ENCODE measurements at places on chromosomes 4 and X.

DNA sequence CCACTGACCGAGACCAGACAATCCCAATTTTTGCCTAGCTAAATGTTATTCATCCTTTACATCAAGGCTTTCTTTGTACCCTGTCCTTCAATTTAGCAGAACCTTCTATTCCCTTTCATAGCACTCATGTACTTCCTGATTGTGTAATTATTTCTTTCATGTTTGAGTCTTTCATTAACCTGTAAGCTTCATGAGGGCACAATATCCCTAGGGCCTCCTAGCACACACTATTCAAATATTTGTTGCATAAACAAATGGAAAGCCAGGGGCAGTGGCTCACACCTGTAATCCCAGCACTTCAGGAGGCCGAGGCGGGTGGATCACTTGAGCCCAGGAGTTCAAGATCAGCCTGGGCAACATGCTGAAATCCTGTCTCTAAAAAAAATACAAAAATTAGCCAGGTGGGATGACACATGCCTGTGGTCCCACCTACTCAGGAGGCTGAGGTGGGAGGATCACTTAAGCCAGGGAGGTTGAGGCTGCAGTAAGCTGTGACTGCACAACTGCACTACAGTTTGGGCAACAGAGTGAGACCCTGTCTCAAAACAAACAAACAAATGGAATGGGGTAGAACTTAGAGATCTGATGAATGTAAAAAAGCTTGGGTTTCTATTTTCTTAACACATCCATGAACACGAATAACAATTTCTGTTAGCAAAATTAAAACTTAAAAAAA is 59.0 kb downstream of the SAT1 start:
- no peak for DNase-seq

DNA sequence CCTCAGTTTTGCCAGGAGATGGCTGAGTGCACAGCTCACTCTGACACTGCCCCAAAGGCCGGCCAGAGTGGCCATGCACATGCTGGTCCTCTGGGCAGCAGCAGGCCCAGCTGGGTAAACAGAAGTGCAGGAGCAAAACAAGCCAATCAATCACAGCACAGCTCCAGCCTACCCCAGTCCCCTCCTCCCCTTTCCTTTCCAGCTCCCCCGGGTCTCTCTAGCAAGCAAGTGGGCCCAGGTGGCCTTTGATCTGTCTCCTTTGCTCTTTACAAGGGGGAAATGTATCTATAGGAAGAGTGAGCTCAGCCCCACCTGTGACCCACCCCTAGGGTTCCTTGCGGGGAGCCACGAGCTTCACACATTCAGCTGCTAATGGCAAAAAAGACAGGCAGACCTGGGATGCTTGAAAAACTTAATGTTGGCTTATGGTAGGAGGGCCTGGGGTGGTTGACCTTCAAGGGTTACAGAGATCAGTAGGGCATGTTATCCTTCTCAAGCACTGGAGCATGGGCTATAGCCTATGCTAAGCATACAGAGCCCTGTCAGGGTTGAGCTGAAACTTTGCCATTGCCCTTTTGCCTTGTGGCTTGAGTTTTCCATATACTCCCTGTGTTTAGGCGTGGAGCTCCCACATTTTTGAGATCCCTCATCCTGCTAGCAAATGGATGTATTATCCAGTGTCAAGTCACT is 57.8 kb upstream of the PLAC1 start:
- no peak for DNase-seq

DNA sequence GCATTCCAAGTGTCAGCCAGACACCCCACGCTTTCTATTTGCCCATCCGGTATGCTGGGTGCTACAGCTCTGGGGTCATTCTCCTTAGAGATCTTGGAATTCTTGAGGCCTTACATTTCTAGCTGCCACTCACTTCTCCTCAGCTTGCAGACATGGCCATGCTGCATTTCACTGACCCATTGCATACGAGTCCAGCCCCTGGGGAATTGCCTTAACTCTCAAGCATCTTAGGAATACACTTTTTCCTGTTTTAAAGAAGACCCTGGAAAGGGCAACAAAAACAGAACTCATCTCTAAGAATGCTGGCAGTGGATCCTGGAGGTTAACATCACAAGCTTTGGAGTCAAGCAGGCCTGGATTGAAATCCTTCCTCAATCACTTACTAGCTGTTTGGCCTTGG is 122.0 kb upstream of the LNX1 start:
- DNase-seq: no peak

GRCh38 chrX:17922303-17922702 is 61.2 kb upstream of the RAI2 start:
- no peak for DNase-seq

- DNase-seq: no peak
These were observed 134.5 kb upstream of the RASGEF1B start for GRCh38 chr4:81606166-81606565.

- no peak for DNase-seq
These were observed 387.5 kb upstream of the FTHL17 start for GRCh38 chrX:31459361-31459760.

- DNase-seq: no peak
These were observed 182.7 kb upstream of the LDB2 start for GRCh38 chr4:17081179-17081578.

DNA sequence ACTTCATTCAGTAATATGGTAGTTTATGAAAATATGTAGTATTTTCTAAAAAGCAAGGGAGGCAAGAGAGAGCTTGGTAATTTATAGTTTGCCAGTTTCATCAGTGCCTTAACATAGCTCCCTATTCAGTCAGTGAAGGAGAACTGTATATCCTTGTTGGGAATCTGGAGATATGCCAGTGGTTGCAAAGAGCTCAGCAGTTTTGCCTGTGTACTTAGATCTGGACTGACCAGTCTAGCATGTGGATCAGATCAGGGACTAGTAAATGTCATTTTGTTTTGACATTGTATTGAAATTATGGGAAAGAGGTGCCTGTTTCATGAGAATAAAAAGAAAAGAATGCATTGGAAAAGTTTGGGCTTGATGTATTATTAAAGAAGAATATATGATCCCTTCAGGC is 88.6 kb downstream of the ZIC3 start:
- no peak for DNase-seq

DNA sequence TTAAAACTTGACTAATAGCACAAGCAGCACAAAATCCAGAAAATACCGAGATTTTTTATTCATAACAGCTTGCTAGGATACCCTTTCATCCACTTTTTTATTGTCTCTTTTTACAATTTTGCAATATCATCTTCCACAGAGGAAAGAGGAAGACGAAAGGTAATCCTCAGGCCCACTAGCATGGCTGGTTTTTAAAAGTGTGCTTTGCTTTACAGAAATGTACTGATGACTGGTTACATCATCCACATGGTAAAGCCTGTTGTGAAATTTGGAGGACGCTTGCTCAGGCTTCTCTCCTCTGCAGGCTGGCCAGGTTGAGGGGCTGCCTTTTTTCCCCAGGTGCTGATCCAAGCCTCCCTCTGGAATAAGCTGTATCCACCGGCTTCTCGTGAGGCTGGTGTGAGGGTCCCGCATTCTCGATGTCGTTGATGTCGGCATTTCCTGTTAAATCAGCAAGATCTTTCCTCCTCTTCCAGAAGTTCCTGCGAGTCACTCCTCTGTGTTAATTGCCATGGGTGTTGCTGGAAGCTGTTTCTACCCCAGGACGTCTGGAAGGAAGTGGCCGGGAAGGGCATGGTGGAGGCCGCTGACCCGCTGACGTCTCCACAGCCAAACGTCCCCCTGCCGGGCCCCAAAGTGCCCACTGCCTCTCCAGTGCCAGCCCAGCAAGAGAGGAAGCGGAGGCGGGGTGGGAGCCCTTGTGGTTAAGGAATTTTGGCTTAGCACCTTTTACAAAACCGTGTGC is 5.8 kb upstream of the DGKQ start:
- no peak for DNase-seq

GRCh38 chr4:187183826-187184225 is 460.2 kb upstream of the FAT1 start:
- no peak for DNase-seq

DNA sequence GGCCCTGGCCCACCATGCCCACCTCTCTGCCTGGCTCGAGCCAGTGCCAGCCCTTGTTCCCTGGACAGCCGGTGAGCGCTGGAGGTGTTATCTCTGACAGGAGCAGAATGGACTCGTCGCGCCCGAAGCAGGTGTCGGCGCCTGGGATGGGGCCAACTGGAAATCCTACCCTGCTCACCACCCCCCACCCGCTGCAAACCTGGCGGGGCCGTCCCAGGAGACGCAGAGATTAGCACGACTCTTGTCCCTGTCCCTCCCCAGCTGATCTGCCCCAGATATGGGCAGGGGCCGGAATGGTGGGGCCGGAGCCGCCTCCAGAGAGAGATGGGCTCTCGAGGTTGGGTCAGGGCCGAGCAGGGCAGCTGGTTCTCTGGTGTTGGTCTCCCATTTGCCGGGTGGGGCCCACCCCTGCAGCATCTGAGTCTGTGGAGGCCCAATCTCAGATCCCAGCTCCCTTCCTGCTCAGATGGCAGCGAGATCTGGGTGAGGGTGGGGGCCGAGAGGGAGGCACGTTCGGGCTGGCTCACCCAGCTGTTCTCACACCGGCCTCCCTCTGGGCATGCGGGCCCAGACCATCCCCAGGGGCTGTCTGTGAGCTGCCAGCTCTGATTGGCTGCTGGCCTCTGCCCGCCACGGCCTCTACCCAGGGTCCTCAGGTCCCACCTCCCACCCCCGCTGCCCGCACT is 20.1 kb upstream of the FGFR3 start:
- no peak for DNase-seq

DNA sequence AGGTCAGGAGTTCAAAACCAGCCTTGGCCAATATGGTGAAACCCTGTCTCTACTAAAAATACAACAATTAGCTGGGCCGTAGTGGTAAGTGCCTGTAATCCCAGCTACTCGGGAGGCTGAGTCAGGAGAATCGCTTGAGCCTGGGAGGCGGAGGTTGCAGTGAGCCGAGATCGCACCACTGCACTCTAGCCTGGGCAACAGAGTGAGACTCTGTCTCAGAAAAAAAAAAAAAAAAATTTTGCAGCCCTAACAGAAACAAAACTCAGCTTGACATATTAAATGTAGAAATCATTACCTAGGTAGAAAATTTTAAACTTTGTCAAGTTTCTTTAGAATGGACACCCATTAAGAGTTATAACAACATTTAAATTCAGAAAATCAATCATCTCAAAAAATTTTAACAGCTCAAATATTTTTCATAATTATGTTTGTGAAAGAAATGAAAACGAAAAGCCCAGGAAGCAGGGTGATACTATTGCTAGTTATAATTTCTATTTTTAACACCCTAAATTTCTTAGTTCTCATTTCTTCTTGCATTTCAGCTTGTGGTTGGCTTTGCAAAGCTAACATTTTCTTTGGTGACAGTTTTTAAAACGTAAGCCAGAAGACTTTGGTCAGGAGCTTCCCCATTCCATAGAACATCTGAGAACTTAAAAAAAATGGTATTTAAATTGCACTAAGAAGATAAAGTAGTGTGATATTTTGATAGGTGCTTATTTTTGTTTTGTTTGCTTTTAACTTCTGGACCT is 33.3 kb upstream of the RBBP7 start:
- DNase-seq: no peak

DNA sequence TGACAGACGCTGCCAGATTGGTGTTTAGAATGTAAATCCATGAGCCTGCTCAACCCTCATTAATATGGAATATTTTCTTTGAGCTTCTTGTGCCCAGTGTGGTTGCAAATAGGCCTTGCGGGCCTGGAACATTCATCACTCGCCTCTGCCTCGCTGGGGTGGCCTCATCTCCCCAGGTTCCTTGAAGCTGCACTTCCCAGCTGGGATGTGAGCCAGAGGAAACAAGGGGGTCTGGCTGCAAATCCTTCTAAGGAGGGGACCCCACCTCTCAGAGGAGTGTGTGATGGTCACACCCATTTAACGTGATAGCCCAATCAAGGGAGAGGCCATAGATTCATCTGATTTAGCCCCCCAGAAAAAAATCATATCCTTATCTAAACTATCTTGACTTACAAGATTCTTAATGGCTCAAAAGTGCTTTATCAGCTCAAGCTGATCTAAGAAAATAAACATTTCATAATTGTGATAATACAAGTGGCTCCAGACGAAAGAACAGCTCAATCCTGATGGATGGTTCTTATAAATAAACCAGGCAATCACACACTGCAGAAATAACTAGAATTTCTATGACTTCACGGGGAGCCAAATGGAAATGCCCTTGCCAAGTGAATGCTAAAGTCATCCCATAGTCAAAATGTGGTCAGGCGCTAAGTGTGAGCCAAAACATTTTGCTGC is 189.9 kb downstream of the PTTG2 start:
- DNase-seq: no peak

GRCh38 chrX:2325076-2325784 is 175.5 kb downstream of the DHRSX start:
- peak; percentile 34 for DNase-seq

- DNase-seq: no peak
These were observed 40.5 kb downstream of the RRAGB start for GRCh38 chrX:55758033-55758432.

DNA sequence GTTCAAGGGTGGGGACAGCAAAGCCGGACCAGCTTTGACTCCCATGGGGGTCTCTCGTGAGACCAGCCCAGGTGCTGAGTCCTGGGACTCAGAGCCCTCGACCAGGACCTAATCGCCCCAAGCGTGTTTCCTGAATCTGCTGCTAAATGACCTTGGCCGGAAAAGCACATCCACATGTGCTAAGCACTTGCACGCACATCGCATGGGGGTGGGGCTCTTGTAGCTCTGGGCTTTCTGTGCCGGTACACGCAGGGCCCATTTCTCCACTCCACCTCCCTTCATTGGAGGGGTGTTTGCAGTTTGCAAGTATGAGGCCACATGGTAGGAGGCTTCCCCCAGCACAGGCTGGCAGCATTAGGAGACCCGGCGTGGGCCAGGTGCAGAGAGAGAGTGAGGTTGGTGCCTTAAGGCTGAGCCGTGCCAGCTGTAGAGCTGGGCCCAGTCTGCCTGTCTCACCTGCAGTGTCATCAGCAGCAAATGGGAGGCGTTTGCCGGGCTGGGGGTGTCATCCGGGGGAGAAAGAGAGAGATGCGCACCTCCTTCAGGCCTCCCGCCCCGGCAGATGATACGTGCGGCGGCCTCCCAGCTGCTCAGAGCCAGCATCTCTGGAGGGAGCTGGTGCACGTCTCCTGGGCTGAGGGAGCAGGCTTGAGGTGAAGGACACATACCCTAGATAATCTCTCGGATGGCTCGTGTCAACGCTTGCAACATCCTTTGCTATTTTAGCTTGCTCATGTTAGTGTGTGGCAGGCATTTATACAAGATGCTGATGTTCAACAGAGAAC is 45.2 kb upstream of the CLCN4 start:
- peak; percentile 51 for DNase-seq

DNA sequence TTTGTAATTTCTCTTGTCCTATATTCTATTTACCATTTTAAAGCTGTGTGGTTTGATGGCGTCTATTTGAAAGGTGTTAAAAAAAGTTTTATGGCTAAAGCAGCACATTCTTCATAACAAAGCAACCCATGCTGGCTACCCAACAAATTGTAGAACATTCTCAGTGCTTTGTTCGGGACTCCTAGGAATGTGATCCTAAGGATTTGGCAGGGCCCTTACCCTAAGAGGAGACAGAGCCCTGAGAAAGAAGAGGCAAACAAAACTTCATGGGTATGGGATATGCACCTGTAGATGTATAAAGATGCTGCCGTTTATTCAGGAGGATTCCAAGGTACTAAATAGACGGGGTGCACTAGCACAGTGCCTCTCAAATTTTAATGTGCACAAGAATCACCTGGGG is 370.8 kb upstream of the DIPK2B start:
- no peak for DNase-seq

Data from activated CD4-positive, alpha-beta T cell treated with anti-CD3 and anti-CD28 coated beads, Interleukin-2, amount 50 U/mL, for 48 hours (primary cell).